ENCODE measurements at places on chromosomes 1 and 21.

GRCh38 chr1:60949154-60949825 lies 133.1 kb upstream of the NFIA start:
- no peak for DNase-seq

GRCh38 chr1:209674957-209675564 lies at the start of gene G0S2:
Gene G0S2, plus strand, starts transcription at chr1:209675412. Its CDS starts 273 bp downstream, at chr1:209675685.
- DNase-seq: no peak

DNA sequence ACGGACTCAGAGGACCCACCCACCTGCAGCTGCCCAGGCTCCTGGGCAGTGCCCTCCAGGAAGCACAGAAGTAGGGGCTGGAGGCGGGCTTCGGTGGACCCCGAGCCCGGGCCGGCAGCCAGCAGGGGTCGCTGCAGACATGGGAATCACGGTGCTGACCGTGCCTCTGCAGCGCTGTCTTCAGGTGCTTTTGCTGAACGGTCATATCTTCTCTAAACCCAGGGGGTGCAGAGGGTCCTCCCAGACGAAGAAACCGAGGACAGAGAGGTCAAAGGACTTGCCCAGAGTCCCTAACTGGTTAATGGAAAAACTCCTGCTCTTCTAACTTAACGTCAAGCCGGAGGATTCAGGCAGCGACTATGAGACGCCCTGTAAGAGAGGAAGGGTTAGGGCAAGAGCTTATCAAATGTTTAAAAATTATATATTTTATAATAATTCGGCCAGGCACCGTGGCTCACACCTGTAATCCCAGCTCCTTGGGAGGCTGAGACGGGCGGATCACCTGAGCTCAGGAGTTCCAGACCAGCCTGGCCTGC lies 21.5 kb upstream of the LEFTY2 start:
- no peak for DNase-seq

DNA sequence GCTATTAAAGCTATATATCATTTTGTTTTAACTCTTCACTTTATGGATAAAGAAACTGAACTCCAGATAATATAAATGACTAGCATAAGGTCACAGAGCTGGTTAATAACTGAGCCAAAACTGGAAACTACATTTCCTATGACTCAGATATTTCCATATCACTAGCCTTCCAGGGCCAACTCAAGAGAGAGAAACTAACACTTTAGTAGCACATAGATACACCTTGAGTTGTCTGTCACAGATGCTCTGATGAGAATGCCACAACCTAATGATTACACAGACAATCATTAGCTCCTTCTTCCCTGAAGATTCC lies 40.7 kb downstream of the NME7 start:
- no peak for DNase-seq

GRCh38 chr1:6935361-6935883 lies 150.2 kb downstream of the CAMTA1 start:
- no peak for DNase-seq

DNA sequence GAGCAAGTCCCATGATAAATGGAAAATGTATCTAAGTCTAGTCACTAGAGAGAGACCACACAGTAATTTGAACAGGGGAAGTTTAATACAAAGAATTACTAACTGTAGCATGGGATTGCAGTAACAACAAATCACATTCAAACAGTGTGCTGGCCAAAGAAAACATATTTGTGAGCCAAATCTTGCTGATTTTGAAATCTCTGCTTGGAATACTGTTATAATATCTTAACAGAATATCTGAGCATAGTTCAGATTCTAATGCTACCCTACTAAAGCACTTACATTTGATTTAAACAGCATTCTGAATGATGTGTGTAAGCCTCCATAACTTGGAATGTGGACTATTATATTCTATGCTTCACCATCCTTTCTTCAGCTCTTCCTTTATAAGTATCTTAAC lies 270.0 kb upstream of the BRINP3 start:
- DNase-seq: no peak

DNA sequence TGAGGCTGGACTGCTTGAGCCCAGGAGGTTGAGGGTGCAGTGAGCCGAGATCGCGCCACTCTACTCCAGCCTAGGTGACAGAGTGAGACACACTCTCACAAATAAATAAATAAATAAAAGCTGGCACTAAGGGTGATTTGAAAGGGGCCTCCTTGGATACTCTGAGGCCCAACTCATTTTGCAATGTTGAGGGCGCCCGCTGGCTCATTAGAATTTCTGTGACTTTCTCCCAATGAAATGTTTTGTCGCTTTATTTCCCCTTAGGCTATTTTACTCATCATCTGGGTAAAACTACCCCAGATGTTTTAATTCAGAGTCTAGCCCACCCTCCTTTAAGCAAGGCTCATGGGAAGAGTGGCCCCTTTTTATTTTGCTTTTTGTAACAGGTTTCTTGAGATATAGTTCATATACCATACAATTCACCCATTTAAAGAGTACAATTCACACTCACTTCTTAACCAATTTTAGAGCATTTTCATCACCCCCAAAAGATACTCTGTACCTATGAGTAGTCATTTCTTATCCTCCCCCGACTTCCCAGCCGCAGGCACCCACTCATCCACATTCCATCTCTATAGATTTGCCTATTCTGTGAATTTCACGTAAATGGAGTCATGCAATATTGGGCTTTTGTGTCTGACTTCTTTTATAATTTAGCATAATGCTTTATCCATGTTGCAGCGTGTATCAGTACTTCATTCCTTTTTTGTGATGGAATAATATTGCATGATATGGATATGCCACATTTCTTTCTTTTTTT lies 259.1 kb downstream of the KAZN start:
- no peak for DNase-seq

GRCh38 chr1:182113879-182114626 lies 52.5 kb upstream of the ZNF648 start:
- no peak for DNase-seq

DNA sequence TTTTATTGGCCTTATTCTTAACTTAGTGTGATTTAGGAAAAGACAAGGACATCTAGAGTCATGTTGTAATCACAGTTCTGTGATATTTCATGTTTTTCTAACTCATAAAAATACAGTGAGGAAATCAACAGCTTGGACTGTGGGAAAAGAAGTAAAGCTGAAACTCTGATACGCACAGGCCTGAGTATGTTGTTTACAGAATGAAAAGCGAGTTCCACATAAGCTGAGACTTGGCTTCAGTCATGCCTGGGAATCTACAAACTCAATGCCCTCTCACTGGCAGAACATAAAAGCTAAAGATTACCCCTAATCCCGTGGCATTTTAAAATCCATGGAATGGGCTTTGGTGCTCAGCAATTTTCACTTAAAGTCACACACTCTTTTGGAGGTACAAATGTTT lies 23.6 kb upstream of the ATP5PO start:
- DNase-seq: no peak

DNA sequence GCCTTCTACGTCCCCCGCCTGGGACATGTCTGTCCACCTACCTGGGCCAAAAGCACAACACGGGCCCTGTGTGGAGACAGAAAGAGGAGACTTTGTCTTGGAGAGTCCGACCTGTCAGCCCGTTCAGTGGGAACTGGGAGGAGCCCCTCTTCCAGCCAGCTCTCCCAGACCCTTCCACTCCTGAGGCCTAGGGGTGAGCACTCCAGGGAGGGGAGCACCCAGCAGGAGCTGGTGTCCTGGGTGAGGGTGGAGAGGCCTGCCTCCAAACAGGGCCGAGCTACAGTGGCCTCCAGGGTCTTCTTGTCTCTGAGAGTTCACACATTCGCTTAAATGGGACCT lies 546 bp downstream of the SPOCD1 start:
- no peak for DNase-seq

DNA sequence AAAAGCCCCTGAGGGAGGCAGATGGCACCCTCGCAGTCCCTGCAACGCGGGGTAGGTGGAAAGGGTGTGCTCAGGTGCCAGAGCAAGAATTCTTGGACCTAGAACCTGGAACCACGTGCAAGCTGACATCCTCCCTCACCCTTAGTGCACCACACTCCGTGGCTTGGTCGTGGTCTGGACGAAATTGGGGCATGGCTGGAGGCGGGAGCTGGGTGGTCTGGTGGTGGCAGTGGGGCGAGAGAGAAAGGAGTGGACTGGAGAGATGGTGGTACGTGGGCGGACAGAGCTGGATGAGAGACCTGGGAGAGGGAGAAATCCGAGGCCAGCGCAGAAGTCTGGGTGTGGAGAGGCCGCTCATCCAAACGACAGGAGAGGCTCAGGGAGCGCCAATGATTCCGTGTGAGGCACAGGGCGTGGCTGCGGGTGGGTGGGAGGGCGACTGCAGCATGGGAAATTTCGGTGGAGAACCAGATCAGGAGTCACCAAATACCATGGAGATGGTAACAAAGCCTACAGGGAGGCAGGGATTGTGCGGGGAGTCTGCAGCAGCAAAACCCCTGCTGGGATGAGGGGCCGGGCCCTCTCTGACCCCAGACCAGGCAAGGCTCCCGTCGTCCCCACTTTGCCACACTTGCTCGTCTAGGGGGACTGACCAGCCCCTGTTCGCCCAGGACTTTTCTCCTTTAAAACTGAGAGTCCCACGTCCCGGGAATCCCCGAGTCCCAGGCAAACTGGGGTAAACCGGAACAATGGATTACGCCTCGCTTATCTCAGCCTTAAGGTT lies 31.9 kb downstream of the CDCP2 start:
- no peak for DNase-seq

DNA sequence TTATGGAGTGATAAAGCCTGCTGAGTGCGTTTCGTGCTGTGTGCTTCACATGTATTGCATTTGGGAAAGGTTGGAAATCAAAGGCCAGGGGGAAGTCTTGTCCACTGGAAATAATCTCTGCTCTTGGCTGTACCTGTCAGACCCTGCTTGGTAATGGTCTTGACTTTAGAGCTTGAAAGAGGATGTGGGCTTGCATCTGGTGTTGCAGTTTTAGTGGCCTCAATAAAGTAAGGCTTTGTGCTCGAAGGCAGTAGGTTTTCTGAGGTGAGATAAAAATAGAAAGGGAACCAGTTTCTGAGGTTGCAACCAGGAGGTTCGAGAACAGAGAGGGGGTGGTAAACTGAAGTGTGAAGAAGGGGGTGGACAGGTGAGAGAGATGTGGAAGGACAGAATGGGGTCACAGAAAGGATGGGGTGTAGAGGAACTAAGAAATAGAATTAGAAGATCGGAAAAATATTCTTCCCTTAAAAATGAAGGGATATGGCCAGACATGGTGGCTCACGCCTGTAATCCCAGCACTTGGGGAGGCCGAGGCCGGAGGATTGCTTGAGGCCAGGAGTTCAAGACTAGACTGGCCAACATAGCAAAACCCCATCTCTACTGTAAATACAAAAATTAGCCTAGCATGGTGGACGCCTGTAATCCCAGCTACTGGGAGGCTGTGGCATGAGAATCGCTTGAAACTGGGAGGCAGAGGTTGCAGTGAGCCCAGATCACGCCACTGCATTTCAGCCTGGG lies 1.5 kb downstream of the S100PBP start:
- no peak for DNase-seq

GRCh38 chr1:87686671-87687070 lies 358.0 kb downstream of the LMO4 start:
- DNase-seq: no peak
